ENCODE measurements at places on chromosomes 11 and 22.

DNA sequence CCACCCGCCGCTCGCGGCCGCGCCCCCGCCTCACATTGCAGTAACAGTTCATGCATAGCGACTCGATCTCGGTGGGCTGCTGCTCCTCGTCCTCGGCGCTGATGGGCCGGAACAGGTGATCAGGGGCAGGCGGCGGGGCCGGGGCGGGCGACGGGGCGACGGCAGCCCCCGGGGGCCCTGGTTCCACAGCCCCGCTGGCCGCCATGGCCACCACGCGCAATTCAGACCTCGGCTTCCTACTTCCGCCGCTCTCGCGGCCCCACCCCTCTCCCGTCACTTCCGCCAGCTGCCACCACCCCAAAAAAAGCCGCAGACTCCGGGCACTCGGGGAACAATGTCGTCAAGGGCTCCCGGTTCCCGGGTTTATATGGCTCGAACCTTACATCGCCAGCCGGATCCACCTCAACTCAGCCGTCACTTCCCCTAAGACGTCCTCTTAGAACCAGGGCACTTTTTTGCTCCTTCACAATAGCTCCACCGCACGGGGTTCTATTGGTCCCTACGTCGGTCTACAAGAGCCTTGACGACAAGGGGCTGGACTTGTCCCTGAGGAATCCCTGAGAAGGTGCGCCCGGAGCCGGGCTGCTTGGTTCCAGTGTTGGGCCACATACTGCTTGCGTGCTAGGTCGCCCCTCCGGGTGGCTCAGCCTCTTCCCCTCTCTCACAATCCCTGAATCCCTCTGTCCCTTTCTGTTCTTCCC lies at the start of gene ZPR1:
TSS of gene ZPR1 (minus strand) at position 238 of the 701 bp plus-strand sequence. CDS start at position 205, 33 bp downstream.
- DNase-seq, result peak; percentile 73

GRCh38 chr22:47394504-47395440 lies 632.3 kb downstream of the TBC1D22A start:
- DNase-seq, result no peak

DNA sequence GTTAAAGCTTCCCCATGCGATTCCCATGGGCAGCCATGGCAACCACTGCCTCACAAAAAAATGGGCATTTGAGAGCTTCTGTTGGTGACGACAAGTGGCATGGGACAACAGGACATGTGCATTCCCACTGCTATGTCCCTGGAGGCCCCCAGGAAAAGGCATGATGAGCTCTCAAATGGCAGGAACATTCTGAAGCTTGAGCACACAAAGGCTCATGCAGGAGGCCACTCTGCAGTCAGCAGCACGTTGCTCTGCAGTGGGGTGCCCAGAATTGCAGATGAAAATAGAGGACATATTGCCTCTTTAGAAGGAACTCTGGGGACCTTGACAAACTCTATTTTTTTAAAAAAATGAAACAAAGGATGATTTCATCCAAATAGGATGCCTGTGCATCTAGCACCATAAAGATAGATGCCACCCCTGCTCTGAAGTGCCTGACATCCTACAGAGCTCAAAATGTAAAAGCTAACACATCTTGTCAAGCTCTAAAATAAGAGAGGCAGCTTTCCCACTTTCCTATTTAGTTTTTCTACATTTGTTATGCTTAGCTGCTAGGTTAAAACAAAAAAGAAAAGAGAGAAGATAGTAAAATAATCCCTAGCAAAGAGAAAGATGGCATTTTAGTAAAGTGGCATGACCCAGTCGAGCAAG lies 277.6 kb upstream of the ZC3H12C start:
- no peak for DNase-seq

DNA sequence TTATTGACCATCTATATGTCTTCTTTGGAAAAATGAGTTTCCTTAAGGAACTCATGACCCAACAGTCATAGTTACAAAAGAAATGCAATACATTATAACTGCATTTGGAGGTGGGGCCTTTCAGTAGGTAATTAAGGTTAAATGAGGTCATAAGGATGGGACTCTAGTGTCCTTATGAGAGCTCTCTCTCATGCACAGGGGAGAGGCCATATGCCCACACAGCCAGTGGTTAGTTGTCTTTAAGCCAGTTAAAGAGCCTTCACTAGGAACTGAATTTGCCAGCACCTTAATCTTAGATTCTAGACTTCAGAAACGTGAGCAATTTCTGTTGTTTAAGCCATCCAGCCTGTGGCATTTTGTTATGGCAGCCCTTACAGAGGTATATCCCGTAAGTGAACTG lies 27.3 kb downstream of the INTS4 start:
- DNase-seq, result no peak

DNA sequence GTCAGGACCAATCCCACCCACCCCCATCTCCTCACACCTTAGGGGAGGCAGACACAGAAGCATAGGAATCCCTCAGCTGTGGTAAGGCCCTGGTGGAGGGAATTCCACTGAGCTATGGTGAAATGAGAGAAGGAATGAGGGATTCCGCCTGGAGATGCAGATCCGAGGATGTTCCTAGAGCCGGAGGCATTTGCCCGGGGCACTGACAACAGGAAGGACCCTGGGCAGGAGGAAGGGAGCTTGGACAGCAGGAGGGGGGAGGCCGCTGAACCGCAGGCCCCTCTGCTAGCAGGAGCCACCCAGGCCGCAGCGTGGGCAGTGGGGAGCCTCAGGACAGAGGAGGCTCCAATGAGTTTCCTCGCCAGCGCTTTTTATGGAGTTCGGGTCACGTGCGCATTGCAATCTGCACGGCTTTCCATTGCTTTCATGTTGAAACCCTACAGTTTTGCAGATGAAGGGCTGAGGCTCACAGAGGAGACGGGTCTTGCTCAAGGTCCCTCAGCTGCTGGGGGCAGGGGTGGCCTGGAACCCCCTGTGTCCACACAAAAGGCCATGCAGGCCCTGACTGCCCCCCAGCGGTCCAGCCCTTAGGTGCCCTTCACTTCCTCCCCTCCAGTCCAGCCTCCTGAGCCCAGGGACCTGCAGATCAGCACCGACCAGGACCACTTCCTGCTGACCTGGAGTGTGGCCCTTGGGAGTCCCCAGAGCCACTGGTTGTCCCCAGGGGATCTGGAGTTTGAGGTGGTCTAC lies 15.5 kb downstream of the CSF2RB start:
- no peak for DNase-seq

DNA sequence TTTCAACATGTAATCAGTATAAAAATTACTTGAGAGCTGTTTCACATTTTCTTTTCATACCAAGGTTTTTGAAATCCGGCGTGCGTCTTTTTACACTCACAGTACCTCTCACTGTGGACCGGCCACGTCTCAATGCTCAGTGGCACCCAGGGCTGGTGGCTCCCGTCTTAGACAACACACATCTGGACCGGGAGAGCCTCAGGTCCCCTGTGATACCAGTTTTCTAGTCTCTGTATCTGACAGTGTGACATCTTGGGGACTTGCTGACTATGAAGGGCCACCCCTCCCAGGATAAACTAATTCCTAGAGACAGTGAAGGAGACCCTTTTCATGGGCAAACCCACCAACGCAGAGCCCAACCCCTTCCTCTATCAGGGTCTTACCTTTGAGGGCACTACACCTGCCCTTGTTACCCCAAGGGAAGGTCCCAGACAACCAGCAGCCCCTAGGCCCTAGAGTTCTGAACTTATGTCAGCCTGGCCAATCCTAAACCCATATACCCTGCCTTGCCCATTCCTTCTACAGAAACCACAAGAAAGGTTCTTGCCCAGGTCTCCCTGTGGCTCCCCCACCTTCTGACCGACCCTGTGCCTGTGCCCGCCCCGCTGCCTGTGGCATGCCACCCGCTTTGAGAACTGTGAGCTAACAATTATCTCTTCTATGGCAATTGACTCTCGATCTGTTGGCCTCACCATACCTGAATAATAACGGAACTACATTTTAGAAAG lies 6.1 kb upstream of the ASCL2 start:
- no peak for DNase-seq

DNA sequence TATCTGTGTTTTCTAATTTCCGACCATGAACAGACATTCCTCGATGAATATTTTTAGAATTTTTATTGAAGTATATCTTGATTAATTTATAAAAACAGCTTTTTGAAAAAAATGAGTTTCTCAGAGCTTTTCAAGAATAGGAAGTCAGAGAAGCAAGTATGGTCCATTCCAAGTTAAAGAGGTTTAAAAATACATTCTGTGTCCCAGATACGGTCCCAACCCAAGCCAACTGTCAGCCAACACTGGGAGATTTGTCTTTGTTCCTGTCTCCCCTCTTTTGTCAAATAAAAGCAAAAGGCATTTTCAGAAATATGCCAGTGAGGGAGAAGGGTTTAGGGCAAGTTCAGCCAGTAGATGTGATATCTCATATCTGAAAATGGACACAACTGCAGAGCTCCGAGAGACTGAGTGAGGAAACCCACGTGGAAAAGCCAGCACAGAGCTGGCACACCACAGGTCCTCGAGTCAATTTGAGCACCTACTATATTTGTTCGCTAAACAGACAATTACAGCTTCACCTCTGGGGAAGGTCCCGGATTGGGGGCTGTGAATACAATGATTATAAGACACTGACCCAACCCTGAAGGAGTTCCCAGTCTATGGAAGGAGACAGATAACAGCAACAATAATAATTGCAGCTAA lies 59.8 kb downstream of the C11orf91 start:
- DNase-seq, result no peak

DNA sequence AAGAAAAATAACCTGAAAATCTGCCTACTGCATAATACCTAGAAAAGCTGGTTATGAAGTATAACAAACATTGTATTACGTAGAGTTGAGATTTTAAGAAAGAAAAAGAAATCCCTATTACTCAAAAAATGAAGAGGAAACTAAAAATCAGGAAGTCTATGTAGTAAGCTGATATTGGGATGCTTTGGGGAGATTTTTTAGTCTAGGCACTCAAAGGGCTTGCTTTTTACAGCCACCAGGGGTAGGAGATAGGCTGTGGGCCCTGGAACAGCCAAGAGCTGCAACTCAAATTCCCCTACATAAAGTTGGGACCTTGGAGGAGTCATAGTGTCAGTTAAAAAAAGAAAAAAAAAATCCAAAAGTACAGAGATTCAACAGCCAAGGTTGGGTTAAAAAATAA lies 90.4 kb downstream of the RELT start:
- DNase-seq, result no peak

DNA sequence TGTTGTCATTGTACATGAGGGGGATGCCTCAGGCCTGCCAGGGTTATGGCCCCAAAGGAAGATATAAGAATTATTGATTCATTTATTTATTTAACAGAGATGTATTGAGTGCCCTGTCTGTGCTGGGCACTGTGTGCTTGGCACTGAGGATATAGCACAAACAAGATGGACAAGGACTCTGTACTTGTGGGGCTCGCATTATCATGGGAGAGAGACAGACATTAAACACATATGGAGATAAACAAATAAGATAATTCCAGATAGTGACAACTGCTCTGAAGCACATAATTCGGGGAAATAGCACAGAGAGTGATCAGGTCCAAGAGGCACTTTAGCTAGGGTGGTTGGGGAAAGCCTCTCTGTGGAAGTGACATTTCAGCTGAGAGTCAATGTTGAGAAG lies 119.8 kb upstream of the ARHGAP20 start:
- DNase-seq, result no peak

DNA sequence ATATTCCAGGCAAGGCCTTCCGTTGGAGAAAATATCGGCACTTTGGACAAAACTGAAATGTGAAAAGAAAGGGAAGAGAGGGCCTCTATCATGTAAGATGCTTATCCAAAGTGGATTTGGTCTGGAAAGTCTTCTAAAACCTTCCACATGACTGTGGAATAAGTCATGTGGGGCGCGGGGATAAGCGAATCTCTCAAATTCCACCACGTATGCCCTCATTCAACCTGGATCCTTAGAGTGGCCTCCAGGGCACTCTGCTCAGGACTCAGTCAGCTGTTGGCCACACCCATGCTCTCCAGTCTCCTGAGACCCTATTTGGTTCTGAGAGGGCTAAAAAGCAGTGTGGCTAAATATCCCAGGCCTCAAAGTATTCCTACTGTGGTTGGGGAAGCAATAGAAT lies 2.0 kb upstream of the TIMP3 start:
- DNase-seq, result no peak

DNA sequence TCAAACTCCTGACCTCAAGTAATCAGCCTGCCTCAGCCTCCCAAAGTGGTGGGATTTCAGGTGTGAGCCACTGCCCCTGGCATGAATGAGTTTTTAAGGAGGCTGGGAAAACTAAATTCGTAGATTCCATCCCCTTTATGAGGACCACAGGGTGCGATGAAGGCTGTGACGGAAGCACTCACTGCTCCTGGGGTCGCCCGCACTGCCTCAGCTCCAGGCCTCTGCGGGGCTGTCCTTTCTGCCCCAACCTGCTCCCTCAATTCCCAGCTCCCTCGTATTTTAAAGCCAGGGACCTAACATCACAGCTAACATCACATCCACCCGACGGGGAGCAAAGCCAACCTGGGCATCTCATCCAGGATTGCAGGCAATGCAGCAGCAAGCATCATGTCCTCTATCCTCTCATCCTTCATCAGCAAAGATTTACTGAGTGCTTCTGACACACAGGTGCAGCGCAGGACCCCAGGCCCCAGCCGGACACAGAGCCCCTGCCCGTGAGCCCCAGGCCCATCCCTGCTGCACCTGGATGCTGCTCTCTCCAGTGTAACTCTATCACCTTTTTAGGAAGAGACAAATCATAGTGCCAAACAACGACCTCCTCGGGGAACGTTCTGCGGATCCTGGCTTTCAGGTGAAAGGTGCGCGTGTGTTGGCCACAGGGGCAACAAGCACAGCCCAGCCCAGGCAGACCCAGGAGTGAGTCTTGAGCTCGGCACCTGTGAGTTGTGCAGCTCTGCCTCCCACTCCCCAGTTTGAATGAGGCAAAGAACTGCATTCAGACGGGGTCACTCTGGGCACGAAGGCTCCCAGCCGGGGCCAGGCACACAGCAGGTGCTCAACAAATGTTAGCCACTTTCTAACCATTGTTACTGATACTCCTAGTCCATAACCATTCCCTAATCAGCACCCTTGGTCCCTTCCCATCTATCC lies 134.3 kb downstream of the CRYBB2 start:
- no peak for DNase-seq

GRCh38 chr22:34879001-34879400 lies 187.0 kb upstream of the ISX start:
- no peak for DNase-seq

DNA sequence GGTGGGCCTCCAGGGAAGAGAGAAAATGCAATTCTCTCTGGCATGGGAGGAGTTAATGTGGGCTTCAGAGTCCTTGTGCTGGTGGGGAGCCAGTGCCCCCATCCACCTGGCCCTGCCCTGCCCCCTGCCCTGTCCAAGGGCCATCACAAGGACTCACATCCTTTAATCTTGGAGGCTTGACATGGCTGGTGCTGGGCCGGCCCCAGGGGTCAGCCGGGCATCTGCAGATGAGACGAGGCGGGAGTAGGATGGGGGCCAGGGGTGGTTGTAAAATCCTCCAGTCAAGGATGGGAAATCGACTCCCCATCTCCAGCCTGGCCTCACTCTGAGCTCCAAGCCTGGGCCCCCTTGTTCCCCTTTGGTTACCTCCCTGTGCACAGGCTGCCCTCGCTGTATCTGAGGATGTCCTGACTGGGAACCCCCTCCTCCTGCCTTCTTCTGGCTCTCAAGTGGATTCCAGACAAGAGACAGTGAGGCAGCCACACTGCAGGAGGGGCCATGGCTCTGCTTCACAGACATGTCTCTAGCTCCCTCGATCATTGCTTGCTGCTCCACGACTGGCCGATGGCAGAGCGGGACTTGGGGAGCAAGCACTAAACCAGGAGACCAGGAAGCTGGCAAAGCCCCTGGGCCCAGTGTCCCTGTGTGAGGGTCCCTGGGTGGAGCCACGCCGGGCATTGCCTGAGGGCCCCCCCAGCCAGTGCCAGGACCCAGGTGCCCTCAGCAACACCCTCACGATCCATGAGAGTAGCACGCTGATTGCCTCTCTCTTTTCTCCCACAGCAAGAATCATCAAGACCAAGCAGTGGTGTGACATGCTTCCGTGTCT lies 1120.5 kb downstream of the BRD1 start:
- DNase-seq, result no peak
